Transverse colon (tissue), 4 donors: ENCODE measurements at places on chromosomes 16 and 17. TPM values are rescaled to one million over a fixed set of nuclear protein-coding genes. Genes with fewer than 3 reads are reported as not detected.

CCL1 gene
- not detected for total RNA-seq

CLDN6 gene
- total RNA-seq, result not detected

TRPV2 gene
- total RNA-seq, result 2.4 TPM

DCTN5 gene
- 52.2 TPM for total RNA-seq

IL32 gene
- total RNA-seq, result 605 TPM

INCA1 gene
- not detected for total RNA-seq

KRTAP9-4 gene
- not detected for total RNA-seq

HS3ST3A1 gene
- total RNA-seq, result 1.9 TPM

CORO6 gene
- 14.1 TPM for total RNA-seq

ALDOC gene
- 8.3 TPM for total RNA-seq

GRCh38 chr17:14803826-14804225 is 461.3 kb downstream of the PMP22 start:
- H3K4me3 ChIP-seq, result no peak overlapping the region
- no peaks in the 10 kb centered on the region for H3K4me1 ChIP-seq
- H3K27ac ChIP-seq, result no peak overlapping the region
- DNase-seq, result no peak

GRCh38 chr17:35713069-35713728 is 18.2 kb upstream of the RASL10B start:
- no peaks in the 10 kb centered on the region for H3K4me1 ChIP-seq
- H3K27ac ChIP-seq, result no peak overlapping the region
- no peaks in the 10 kb centered on the region for H3K36me3 ChIP-seq
- no peaks in the 10 kb centered on the region for H3K27me3 ChIP-seq
- H3K4me3 ChIP-seq, result no peak overlapping the region

DNA sequence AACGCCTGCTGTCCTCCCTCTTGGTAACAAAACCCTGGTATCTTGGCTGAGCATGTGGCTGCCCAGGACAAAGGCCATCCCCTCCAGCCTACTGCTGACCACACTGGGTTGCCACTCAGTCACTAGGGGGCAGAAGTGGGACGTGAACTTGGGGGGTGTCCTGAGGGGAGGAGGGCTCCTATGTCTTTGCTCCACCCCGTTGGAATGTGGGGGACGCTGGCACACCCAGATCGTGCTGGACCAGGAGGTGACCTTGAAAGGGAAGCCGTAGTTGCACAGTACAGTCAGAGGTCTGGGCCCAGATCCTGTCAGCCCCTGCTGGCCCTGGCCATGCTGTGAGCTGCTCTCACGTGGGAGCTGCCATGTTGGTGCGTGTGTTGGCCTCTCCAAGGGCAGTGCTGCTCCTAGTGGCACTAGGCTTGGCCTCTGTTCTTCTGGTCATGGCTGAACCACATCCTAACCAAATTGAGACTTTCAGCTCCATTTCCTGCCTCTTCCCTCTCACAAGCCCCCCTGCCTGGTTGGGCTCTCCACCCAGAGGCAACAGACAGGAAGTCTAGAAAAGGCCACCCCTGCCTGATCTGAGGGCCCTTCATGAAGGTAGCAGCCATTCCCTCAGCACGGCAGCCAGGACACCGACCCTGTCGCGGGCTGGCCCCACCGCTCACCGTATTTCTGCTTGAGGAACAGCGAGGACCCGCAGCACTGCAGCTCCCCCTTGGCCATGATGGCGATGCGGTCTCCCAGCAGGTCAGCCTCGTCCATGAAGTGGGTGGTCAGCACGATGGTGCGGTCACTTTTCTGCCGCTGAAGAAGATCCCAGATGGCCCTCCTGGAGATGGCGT is 29.0 kb upstream of the RNPS1 start:
- H3K4me1 ChIP-seq, result no peaks in the 10 kb centered on the region
- H3K27me3 ChIP-seq, result no peaks in the 10 kb centered on the region
- no peak overlapping the region for H3K27ac ChIP-seq
- DNase-seq, result no peak

GRCh38 chr17:4895657-4896331 is 3.5 kb upstream of the C17orf107 start:
- H3K4me3 ChIP-seq, result no peak overlapping the region
- peaks cover 18% of the 10 kb centered on the region for H3K4me1 ChIP-seq
- no peaks in the 10 kb centered on the region for H3K36me3 ChIP-seq
- no peak overlapping the region for H3K27ac ChIP-seq
- H3K27me3 ChIP-seq, result peaks cover 13% of the 10 kb centered on the region

GRCh38 chr16:69435977-69436820 is 11.8 kb downstream of the CYB5B start:
- peaks cover 6% of the 10 kb centered on the region for H3K4me1 ChIP-seq
- H3K4me3 ChIP-seq, result no peak overlapping the region
- H3K27me3 ChIP-seq, result no peaks in the 10 kb centered on the region
- DNase-seq, result no peak
- no peaks in the 10 kb centered on the region for H3K36me3 ChIP-seq

- H3K4me3 ChIP-seq, result no peak overlapping the region
- no peak overlapping the region for H3K27ac ChIP-seq
- DNase-seq, result no peak
- peaks cover 7% of the 10 kb centered on the region for H3K4me1 ChIP-seq
- H3K36me3 ChIP-seq, result no peaks in the 10 kb centered on the region
- H3K27me3 ChIP-seq, result no peaks in the 10 kb centered on the region
These were observed 33.6 kb downstream of the FTO start for GRCh38 chr16:53737552-53737951.

DNA sequence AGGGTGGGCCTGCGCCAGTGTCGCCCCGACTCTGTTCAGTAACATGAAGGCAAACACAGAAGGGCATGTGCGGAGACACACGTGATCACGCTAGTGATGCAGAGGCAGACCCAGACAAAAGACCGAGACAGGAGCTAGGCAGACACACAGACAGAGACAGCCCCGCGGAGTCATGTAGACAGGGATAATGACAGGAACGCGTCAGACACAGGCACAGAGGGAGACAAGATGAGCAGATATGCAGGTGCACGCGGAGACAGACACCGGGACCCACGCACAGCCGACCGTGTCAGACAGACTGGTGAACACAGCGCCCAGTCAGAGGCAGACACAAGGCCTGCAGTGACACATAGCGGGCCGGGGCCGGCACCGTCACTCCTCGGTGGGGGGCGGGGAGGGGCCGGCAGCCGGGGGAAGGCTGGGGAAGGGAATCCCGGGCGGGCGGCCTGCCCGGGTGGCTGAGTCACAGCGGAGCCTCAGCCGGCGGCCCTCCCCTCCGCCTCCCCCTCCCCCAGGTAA is 7.4 kb downstream of the KDM6B start:
- peak overlapping the region; percentile 99 for H3K27ac ChIP-seq
- H3K27me3 ChIP-seq, result no peaks in the 10 kb centered on the region
- H3K4me1 ChIP-seq, result peaks cover 59% of the 10 kb centered on the region
- DNase-seq, result peak; percentile 87

- no peak for DNase-seq
- no peak overlapping the region for H3K4me3 ChIP-seq
- no peak overlapping the region for H3K27ac ChIP-seq
- H3K36me3 ChIP-seq, result no peaks in the 10 kb centered on the region
- H3K27me3 ChIP-seq, result no peaks in the 10 kb centered on the region
These were observed 15.1 kb downstream of the SOCS1 start for GRCh38 chr16:11240636-11241473.

GRCh38 chr17:42422412-42422957 is 571 bp downstream of the CAVIN1 start:
- H3K4me3 ChIP-seq, result peak overlapping the region; percentile 72
- H3K27me3 ChIP-seq, result peaks cover 32% of the 10 kb centered on the region
- no peaks in the 10 kb centered on the region for H3K4me1 ChIP-seq
- DNase-seq, result no peak
- H3K27ac ChIP-seq, result peak overlapping the region; percentile 94
- H3K36me3 ChIP-seq, result no peaks in the 10 kb centered on the region

DNA sequence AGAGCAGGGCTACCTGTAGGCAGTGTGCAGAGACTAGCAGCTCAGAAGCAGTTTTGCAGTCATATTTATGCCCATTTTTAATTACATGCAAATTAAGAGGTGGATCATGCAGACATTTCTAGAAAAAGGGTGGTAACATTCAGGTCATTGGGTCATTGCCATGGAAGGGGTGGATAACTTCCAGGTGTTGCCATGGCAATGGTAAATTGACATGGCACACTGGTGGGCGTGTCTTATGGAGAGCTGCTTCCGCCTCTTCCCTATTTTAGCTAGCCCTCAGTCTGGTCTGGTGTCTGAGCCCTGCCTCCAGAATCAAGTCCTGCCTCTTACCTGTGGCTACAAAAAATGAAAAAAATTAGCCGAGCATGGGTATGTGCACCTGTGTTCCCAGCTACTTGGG is 2.8 kb upstream of the DNAI2 start:
- DNase-seq, result no peak
- peaks cover 17% of the 10 kb centered on the region for H3K27me3 ChIP-seq
- H3K36me3 ChIP-seq, result no peaks in the 10 kb centered on the region
- H3K27ac ChIP-seq, result no peak overlapping the region
- H3K4me1 ChIP-seq, result peaks cover 15% of the 10 kb centered on the region

DNA sequence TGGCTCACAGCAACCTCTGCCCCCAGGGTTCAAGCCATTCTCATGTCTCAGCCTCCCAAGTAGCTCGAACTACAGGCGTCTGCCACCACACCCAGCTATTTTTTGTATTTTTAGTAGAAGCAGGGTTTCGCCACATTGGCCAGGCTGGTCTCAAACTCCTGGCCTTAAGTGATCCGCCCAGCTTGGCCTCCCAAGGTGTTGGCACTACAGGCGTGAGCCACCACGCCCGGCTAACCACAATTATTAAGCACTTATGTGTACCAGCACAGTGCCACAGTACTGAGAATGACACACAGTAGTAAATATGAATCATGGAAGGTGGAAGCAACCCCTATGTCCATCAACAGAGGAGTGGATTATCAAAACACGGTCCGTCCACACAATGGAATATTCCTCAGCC is 49.8 kb downstream of the COTL1 start:
- peak; percentile 38 for DNase-seq
- H3K27ac ChIP-seq, result peak overlapping the region; percentile 60
- H3K4me3 ChIP-seq, result no peak overlapping the region
- peaks cover 30% of the 10 kb centered on the region for H3K4me1 ChIP-seq

GRCh38 chr16:51433599-51433998 is 282.5 kb upstream of the SALL1 start:
- H3K27me3 ChIP-seq, result no peaks in the 10 kb centered on the region
- H3K4me1 ChIP-seq, result no peaks in the 10 kb centered on the region
- H3K36me3 ChIP-seq, result no peaks in the 10 kb centered on the region
- DNase-seq, result no peak
- H3K4me3 ChIP-seq, result no peak overlapping the region

DNA sequence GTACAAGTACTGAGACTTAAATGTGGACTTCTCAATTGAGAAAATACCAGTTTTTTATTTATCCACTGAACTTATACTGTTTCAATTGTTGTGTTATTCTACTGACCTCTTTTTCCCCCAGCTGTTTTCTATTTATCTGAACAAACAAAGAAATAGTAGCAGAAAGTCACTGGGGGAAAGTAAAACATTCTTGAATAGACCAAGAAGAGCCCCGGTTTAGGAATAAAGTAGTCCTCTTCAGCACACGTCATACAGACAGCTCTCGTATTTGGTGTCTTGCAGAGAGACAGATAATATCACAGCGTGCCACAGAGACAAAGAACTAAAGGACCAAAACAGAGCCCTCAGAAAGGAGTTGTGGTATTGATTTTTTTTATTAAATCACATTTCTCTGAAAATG is 1159.1 kb upstream of the CDH8 start:
- no peaks in the 10 kb centered on the region for H3K36me3 ChIP-seq
- no peak overlapping the region for H3K27ac ChIP-seq
- H3K4me1 ChIP-seq, result no peaks in the 10 kb centered on the region
- no peaks in the 10 kb centered on the region for H3K27me3 ChIP-seq

GRCh38 chr16:89118361-89119165 is 24.9 kb downstream of the ACSF3 start:
- H3K27ac ChIP-seq, result no peak overlapping the region
- DNase-seq, result peak; percentile 3
- no peak overlapping the region for H3K4me3 ChIP-seq

DNA sequence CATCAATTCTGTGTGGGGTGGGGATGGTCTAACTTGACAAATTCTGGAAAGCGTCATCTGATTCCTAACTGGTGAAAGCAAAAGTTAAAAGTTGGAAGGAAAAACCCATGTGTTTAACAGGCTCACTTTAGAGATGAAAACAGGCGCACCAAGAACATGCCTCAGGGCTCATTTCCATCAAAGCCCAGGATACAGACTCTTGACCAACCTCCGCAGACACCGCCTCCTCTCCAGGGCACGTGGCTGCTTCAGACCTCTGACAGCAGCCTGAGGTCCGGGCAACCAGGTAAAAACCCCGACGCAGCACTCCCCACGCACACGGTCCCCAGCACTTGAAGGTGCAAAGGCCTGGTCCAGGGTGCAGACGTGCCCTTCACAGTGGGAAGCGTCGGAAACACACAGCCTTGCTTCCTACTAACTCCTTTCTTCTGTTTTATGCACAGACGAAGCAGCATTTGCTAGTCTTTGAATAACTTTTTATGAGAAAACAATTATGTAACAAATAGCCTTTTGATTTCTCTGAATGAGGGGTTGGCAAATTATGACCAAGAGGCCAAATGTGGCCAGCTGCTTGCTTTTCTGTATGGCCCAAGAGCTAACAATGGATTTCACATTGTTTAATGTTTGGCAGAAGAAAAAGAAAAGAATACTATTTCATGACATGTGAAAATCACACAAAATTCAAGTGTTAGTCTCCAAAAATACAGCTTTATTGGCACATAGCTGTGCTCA is 44.2 kb upstream of the TRAP1 start:
- H3K4me1 ChIP-seq, result no peaks in the 10 kb centered on the region
- H3K4me3 ChIP-seq, result no peak overlapping the region
- no peak overlapping the region for H3K27ac ChIP-seq
- H3K36me3 ChIP-seq, result no peaks in the 10 kb centered on the region

DNA sequence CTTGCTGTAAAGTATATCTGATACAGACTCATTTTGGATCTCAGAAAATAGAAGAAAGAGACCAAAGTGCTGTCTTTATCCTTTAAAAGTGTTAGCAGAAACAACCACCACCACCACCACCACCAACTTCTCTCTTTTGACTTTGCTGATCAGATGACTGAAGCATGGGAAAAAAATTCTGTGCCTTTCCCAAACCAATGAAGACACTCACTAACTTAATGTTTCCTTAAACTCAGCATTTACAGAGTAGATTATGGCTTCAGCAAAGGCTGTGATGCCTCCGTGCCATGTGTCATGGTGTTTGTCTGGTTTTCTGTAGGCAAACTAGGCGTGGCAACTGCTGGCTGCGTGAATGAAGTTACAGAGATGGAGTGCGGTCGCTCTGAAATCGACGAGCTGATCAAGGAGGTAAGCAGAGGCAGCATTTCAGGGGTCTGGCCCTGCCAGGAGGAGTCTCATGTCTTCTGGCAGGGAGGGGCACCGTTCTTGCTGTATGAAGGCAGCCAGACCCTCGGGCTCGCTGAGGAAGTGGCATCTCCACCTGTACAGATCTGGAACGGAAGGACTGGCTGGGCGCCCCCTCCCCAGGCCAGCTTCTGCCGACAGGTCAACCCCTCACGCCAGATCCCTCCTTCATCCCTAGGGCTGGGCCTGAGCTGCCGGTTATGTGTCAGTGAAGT is 12.4 kb downstream of the IRF8 start:
- no peaks in the 10 kb centered on the region for H3K27me3 ChIP-seq
- no peaks in the 10 kb centered on the region for H3K36me3 ChIP-seq
- peak overlapping the region; percentile 29 for H3K27ac ChIP-seq
- peaks cover 9% of the 10 kb centered on the region for H3K4me1 ChIP-seq
